NCI-H69 (cell line): ENCODE measurements at places on chromosomes 11 and 22.

DNA sequence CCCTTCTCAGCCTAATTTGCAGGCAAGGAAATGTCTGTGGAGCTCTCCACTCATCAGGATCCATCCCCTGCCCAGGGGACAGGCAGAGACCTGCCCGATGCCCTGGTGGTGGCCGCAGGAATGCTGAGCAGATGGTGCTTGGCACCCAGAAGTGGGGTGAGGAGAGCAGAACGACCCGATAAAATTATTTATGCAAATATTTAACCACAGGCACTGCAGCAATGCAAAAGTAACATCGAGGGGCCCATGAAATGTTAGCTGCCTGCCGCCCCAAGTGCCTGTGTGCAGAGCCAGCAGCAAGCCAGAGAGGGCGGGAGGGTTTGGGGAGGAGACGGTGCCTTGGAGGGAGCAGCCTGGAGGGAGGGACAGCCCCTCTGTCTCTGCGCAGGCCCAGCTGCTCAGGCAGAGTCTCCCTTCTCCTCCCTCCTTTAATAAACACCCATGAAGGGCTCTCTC is 205.5 kb downstream of the CTTN start:
- peak; percentile 91 for DNase-seq

DNA sequence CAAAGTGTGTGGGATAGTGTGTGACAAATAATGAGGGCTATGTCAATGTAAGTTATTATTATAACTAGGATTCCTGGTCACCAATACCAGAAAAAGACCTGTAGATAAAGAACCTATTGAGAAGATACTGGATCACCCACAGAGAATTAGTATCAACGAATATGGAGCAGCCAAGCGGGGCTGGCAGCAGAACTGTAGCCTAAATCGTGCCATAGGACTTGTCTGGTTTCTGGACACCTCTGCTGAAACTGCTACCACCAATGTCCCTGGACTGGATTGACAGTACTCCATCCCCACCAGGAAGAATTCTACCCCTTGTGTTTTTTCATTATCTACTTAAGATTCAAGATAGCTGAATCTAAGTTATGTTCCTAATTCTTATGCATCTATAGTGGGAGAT is 30.3 kb upstream of the PAX6 start:
- no peak for DNase-seq

DNA sequence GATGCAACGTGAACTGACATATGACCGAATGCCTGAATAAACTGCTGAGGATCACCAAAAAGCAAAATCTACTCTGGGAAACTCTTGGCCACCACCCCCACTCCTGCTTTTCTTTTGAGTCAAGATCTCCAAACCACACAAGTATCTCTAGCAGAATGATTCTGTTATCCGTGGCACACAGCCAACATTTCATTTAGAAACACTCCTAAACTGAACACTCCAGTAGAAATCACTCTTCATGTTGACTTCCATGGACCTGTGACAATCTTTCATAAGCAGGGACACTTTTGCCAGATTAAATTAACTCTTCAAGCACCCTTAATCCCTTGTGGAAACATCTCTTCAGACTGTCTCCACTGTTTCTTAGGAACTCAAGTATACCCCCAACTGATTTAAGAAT is 44.4 kb downstream of the VSIG10L2 start:
- peak; percentile 9 for DNase-seq

- no peak for DNase-seq
Measured at GRCh38 chr11:36498721-36499120, 11.4 kb downstream of the TRAF6 start.

DNA sequence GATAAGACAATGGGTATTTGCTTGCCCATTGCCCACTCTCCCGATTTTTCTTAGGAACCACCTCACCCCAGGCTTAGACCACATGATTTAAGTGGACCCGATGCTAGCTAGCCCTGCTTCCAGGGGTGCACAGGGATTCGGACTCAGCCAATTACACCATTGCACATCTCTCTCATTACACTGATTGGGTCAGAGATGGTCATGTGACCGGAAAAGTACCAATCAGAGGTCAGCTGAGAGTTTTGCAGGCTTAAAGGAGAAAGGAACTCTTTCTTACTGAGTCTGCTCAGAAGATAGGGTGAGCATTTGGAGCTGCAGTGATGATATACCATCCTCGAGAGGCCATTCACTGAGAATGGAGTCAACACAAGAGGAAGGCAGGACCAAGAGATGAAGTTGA is 12.2 kb upstream of the ANKK1 start:
- no peak for DNase-seq
